Non-pigmented ciliary epithelial cell (primary cell): ENCODE measurements at places on chromosomes 6 and 20.

GRCh38 chr6:159221486-159222170 is 52.4 kb downstream of the FNDC1 start:
- DNase-seq, result no peak

GRCh38 chr20:44649126-44649525 is 2.4 kb downstream of the ADA start:
- DNase-seq, result no peak

DNA sequence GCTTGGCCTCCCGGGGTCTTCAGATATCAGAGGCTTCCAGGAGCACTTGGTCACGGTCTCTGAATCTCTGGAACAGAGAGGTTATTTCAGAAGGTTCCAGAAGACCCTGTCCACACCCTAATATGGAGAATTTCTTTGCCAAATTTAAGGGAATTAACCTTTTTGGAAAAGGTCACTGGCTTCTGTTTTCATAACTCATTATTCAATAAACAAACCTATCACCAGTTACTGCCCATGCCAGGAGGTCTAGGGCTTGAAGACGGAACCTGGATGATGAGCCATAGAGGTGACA is 507 bp upstream of the CST4 start:
- no peak for DNase-seq

- DNase-seq, result peak; percentile 27
These were observed 13.2 kb downstream of the OTOR start for GRCh38 chr20:16761305-16761829.

GRCh38 chr6:25747477-25747876 is 7.1 kb upstream of the SLC17A4 start:
- DNase-seq, result no peak

GRCh38 chr6:54860739-54861138 is 14.2 kb downstream of the FAM83B start:
- peak; percentile 53 for DNase-seq
